Effector CD4-positive, alpha-beta T cell (primary cell): ENCODE measurements at places on chromosomes 2 and 18.

GRCh38 chr18:62522178-62522503 is 684 bp upstream of the ZCCHC2 start:
- DNase-seq, result no peak

DNA sequence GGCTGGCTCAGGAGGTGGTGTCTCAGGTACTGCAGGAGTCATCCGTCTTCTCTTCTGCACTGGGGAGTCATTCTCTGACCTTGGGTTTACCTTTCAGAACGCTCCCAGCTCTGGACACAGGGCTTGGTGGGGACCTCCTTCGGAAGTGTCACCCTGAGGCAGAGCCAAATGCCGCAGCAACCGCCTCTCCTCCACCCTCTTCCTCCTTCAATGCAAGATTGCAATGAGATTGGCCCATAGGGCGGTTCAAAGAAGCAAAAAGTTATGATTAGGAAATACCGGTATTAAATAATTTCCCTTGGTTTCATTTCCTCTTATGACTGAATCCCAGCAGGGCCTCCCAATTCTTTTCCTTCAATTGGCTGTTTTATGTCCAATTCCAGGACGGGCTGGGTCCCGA is 178.8 kb downstream of the ACKR3 start:
- DNase-seq, result no peak

DNA sequence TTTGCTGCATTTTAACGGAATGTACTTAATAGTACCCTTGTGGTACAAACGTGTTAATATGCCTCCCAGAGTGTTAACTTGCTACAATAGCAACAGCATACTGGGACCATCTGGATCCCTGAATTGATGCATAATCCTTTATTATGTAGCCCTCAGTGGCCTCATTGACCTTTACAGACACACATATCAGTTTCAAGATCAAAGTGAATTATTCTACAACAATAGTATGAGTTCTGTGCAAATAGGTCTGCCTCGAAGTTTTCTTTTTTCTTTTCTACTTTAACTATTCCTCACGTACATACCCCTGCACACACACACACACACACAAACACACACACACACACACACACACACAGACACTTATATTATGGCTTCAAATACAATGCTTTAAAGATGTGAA is 1622.1 kb downstream of the LRP1B start:
- no peak for DNase-seq

- DNase-seq, result no peak
Observed at GRCh38 chr2:124920448-124920847, 895.4 kb downstream of the CNTNAP5 start.

GRCh38 chr2:206004004-206004693 is 81.8 kb downstream of the INO80D start:
- no peak for DNase-seq

GRCh38 chr2:177064422-177064821 is 148.2 kb upstream of the HNRNPA3 start:
- no peak for DNase-seq

DNA sequence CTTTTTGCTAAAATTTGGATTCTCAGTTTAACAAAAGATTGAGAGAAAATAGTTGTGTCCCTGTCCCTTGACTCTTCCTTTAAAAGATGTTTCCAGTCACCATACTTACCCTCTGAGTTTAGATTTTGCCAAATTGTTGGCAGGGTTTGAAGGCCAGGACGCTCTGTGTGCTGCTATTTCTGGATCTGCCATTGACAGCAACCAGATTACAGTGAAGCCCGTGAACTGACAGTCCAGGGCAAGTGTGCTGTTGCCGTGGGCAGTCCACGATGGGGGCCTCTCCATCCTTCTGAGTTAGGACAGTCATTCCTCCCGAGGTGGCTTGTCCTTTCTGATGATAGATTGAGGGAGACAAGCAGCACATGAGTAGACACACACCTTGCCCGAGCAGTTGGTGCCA is 89.9 kb downstream of the PTPRM start:
- DNase-seq, result no peak

DNA sequence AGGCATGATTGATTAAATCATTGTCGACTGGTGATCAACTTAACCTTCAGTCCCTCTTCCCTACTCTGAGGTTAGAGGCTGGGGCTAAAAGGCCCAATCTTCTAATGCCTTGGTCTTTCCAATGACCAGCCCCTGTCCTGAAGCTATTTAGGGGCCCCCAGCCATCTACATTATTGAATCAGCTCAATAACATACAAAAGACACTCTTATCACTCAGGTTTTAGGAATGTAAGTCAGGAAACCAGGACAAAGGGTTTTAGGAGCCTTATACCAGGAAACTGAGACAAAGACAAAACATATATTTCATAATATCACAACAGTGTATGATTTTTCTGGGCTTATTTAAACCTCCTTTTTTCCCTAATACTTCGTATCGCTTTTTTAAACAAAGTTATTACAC is 198.6 kb downstream of the RNF152 start:
- no peak for DNase-seq

- DNase-seq, result no peak
Observed at GRCh38 chr18:24930971-24931370, 421.0 kb downstream of the ZNF521 start.

DNA sequence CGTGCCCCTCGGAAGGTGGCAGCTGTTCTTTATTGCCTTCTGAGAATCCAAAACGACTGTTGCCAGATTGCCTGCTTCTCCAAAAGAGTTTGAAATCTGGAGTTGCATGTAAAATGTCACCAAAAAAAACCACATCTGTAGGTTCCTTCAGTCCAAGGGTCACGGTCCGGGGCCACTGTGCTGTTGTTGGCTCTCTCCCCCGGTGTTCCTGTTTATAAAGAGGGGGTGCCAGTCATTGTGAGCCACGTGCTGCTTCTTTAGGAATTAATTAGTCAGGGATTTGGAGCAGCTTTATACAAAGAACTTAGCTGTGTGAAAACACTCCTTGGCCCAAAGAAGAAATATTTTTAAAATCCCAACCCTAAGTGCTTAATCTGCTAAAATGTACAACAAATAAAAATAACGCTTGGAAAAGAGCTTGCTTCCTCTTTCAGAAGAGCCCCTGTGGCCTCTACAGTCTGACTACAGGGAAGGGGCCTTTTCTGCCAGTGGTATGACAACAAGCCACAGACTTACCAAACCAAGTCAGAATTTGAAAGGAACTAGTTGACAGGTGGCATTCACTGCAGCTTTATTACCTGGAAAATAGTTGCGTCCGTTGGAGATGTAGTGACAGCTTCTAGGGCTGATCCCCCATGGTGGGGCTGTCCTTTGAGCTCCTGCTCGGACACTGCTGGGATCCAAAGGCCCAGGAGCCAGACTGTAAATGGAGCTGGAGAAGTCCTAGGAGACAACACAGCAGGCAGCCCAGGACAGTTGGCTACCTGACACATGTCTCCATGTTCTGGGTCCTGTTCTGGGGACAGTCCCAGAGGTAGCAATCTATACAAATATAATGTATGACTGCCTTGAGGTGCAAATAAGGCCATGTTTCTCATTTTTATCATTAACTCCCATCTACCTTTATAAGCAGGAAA is 84.5 kb upstream of the SLC1A4 start:
- no peak for DNase-seq

- no peak for DNase-seq
Observed at GRCh38 chr18:33923980-33924379, 300.7 kb downstream of the NOL4 start.

- no peak for DNase-seq
Observed at GRCh38 chr2:188897096-188897495, 77.1 kb upstream of the COL3A1 start.

GRCh38 chr2:241558532-241559322 is at the start of gene BOK:
BOK (plus strand) TSS chr2:241558745; CDS start chr2:241559484, 739 bp downstream.
- DNase-seq, result no peak

DNA sequence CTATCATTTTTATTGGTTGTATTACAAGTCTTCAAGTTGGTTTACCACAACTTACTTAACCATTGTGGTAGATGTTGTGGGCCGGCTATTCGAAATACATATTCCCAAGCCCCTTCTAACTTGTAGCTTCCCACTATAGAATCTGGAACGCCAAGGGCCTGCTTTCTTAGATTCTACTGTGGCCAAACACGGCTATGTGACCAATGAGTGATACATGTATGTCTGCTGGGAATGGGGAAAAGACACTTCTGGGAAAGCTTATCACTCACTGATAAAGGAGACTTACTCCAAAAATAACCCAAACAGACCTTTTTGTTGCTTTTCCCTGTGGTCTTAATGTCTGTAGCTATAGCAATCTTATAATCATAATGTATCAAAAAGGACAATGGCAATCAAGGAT is 24.5 kb downstream of the STRN start:
- DNase-seq, result no peak

- DNase-seq, result no peak
Observed at GRCh38 chr2:67626656-67627055, 229.5 kb downstream of the ETAA1 start.
